ENCODE measurements at places on chromosomes 7 and 10. TPM values are rescaled to one million over a fixed set of nuclear protein-coding genes. Genes with fewer than 3 reads are reported as not detected.

GRCh38 chr10:69480068-69480412, 28.8 kb downstream of the TSPAN15 start:
- no peak overlapping the region for H3K4me3 ChIP-seq
- H3K27me3 ChIP-seq, result no peaks in the 10 kb centered on the region
- DNase-seq, result no peak
- no peaks in the 10 kb centered on the region for H3K36me3 ChIP-seq
- peak overlapping the region; percentile 79 for H3K27ac ChIP-seq

- no peaks in the 10 kb centered on the region for H3K36me3 ChIP-seq
- H3K27ac ChIP-seq, result no peak overlapping the region
- no peaks in the 10 kb centered on the region for H3K27me3 ChIP-seq
- no peak overlapping the region for H3K4me3 ChIP-seq
Measured at GRCh38 chr10:117674646-117675045, 132.1 kb downstream of the EMX2 start.

DNA sequence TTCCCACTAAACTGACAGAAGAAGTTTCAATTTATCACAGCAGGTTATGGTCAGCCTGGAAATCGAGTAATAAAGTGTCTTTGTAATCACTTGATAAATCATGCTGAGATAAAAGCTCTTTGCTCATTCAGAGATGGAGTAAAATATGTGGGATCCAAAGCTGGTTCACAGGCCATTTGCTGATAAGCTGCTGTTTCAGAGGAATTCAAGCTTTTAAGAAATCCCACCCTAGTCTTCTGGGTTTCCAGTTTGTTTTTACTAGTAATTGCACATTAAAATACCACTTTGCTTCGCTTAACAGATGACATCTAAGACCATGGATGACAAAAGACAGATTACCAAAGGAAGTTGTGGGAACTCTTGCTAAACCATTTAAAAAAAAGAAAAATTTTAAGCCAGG, 37.4 kb upstream of the CDK6 start:
- H3K4me1 ChIP-seq, result no peaks in the 10 kb centered on the region
- H3K27me3 ChIP-seq, result no peaks in the 10 kb centered on the region
- no peak overlapping the region for H3K27ac ChIP-seq
- no peak overlapping the region for H3K4me3 ChIP-seq
- no peak for DNase-seq

GRCh38 chr7:37191797-37192196, 256.9 kb downstream of the ELMO1 start:
- no peaks in the 10 kb centered on the region for H3K36me3 ChIP-seq

DNA sequence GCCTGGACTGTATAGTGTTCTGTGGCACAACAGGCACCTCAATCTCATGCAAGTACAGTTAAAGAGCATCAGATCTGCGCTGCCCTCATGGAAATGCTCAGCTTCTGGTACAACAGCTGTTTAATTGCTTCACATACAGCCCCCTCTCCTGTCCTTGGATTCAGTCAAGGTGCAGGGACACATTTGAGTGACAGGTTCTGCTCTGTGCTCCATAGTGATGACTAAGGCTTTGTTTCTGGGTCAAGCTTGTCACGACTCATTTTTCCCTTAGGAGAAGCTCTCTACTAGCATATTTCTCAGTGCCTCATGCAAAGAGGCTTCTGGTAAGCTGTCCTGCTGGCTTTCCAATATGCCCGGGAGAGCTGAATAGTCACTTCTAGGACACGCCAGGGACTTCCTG, 26.8 kb upstream of the MYO3A start:
- DNase-seq, result no peak
- no peaks in the 10 kb centered on the region for H3K27me3 ChIP-seq
- H3K36me3 ChIP-seq, result no peaks in the 10 kb centered on the region
- H3K4me3 ChIP-seq, result no peak overlapping the region
- no peak overlapping the region for H3K27ac ChIP-seq
- H3K4me1 ChIP-seq, result no peaks in the 10 kb centered on the region

- H3K27me3 ChIP-seq, result no peaks in the 10 kb centered on the region
- H3K4me1 ChIP-seq, result peaks cover 5% of the 10 kb centered on the region
- no peak for DNase-seq
- no peaks in the 10 kb centered on the region for H3K36me3 ChIP-seq
- H3K4me3 ChIP-seq, result no peak overlapping the region
Measured at GRCh38 chr10:67119651-67120050, 193.8 kb downstream of the LRRTM3 start.

GRCh38 chr10:4131407-4132215, 346.6 kb upstream of the KLF6 start:
- H3K36me3 ChIP-seq, result no peaks in the 10 kb centered on the region
- no peak overlapping the region for H3K4me3 ChIP-seq
- peaks cover 46% of the 10 kb centered on the region for H3K4me1 ChIP-seq
- DNase-seq, result no peak

Gene SPDYE5
- not detected for total RNA-seq

Gene CALML3
- not detected for total RNA-seq

Gene SLC13A1
- not detected for total RNA-seq

DNA sequence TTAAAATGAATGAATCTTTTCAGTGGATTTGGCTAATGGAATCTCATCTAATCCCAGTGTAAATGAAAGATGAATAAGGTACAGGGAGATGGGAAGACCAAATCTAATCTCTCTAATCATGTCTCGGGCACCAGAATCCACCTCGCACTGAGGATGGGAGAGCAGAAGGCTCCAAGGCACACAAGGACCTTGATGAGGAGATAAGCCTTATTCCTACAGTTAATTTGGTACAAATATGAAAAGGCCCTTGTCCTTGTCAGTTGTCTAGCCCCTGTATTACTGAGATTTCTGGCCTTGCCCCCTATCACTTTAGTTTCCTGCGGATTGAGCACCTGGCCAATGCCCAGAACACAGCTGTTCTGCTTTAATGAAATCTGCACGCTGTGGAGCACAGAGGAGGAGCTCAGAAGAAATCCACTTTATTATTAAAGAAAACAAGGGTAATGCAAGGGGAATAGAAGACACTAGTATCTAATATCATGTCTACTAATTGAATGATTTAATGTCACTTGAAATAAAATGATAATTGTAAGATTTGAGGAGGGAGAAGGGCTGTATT, 321.4 kb upstream of the HGF start:
- no peak overlapping the region for H3K27ac ChIP-seq
- no peaks in the 10 kb centered on the region for H3K36me3 ChIP-seq
- no peaks in the 10 kb centered on the region for H3K27me3 ChIP-seq
- no peak for DNase-seq

Gene ZNF853
- 8.8 TPM for total RNA-seq

DNA sequence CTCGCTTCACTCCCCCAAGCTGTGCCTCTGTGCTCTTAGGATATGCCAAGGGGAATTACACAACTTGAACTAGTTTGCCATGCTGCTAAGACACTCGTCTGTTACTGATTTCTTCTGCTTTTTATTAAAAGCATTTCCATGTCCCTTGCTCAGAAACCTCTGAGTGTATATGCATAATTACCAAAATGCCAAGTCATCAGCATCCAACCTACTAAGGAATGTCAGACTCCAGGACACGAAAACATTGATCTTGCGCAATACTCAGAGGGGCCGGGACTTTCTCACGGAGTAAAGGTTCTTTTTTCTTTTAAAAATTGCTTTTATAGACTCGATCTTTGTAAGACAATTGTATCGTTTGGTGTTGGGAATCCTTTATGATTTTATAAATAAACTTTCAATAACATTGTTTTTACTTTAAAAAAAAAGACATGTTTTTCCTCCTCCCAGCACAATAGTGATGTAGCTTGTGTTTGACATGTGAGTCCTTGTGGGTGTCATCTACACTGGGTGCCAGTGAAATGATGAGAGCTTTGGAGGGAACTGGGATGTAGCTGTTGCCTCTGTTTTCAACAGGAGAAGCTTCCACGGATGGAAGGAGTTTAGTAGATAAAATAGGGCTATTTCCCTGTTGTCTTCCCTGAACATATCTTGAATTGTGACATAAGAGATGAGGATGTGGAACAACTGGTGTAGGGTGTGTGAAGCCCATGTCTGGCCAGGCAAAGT, 43.6 kb downstream of the CNNM1 start:
- no peak overlapping the region for H3K4me3 ChIP-seq
- H3K36me3 ChIP-seq, result no peaks in the 10 kb centered on the region
- no peaks in the 10 kb centered on the region for H3K4me1 ChIP-seq
- H3K27me3 ChIP-seq, result peaks cover 57% of the 10 kb centered on the region

Gene IFIT2
- 6.8 TPM for total RNA-seq

DNA sequence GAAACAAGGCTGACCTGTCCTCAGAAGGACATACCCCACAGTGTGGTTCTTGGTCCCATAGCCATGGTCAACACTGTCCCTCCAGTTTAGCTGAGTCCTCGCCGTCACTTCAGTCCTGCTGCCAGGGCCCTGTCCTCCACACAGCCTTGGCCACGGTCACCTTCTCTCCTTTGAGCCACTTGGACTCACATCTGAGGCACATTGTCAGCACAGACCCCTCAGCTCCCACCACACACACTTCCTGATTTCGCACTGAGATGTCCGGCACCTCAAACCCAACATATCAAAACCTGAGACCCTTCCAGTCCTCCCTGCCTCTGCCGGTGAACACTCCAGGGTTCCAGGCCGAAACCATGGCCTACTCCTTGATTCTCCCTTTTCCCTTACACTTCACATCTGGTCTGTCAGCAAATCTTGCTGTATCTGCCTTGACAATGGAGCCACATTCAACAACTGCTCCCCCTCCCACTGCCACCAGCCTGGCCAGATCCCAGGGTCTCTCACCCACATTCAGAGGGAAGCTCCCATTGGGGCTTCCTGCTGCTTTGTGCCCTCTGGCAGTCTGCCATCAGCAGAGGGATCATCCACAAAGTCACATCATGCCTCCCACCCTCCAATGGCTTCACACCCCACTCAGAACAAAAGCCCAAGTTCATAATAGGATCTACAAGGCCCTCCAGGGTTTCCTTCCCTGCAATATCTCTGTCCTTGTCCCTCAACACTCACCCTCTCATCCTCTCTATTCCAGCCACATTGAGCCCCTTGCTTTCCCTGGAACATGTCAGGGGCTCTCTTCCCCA, 219.6 kb upstream of the SHH start:
- DNase-seq, result no peak
- H3K27me3 ChIP-seq, result peaks cover 7% of the 10 kb centered on the region
- no peak overlapping the region for H3K27ac ChIP-seq
- no peaks in the 10 kb centered on the region for H3K4me1 ChIP-seq
- H3K4me3 ChIP-seq, result no peak overlapping the region
- H3K36me3 ChIP-seq, result no peaks in the 10 kb centered on the region

Gene PNLIPRP1
- total RNA-seq, result 0.72 TPM

DNA sequence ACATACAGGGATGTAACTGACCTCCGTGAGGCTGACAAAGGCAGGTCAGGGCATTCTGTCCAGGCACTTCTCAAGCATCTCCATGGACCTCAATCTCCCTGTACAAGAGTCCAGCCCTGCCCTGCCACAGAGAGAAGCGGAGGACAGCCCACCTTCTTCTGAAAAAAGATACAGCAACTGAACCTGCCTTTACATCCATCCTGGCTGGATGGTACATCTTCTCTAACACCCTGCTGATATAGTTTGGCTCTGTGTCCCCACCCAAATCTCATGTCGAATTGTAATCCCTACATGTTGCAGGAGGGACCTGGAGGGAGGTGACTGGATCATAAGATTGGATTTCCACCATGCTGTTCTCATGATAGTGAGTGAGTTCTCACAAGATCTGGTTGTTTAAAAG, 40.5 kb upstream of the KCNMA1 start:
- no peak overlapping the region for H3K4me3 ChIP-seq
- no peaks in the 10 kb centered on the region for H3K36me3 ChIP-seq
- no peak overlapping the region for H3K27ac ChIP-seq
- H3K4me1 ChIP-seq, result no peaks in the 10 kb centered on the region

- no peaks in the 10 kb centered on the region for H3K4me1 ChIP-seq
- H3K4me3 ChIP-seq, result no peak overlapping the region
- H3K36me3 ChIP-seq, result no peaks in the 10 kb centered on the region
- DNase-seq, result no peak
- H3K27ac ChIP-seq, result no peak overlapping the region
Measured at GRCh38 chr7:21192657-21193056, 235.2 kb upstream of the SP4 start.

DNA sequence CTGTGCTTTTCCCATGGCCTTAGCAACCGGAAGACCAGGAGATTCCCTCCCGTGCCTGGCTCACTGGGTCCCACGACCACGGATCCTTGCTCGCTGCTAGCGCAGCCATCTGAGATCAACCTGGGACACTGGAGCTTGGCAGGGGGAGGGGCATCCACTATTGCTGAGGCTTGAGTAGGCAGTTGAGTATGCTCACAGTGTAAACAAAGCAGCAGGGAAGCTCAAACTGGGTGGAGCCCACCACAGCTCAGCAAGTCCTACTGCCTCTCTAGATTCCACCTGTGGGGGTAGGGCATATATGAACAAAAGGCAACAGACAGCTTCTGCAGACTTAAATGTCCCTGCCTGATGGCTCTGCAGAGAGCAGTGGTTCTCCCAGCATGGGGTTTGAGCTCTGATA, 697.0 kb downstream of the SORCS1 start:
- H3K4me1 ChIP-seq, result no peaks in the 10 kb centered on the region
- no peak for DNase-seq
- no peak overlapping the region for H3K27ac ChIP-seq
- H3K4me3 ChIP-seq, result no peak overlapping the region
- H3K36me3 ChIP-seq, result no peaks in the 10 kb centered on the region

DNA sequence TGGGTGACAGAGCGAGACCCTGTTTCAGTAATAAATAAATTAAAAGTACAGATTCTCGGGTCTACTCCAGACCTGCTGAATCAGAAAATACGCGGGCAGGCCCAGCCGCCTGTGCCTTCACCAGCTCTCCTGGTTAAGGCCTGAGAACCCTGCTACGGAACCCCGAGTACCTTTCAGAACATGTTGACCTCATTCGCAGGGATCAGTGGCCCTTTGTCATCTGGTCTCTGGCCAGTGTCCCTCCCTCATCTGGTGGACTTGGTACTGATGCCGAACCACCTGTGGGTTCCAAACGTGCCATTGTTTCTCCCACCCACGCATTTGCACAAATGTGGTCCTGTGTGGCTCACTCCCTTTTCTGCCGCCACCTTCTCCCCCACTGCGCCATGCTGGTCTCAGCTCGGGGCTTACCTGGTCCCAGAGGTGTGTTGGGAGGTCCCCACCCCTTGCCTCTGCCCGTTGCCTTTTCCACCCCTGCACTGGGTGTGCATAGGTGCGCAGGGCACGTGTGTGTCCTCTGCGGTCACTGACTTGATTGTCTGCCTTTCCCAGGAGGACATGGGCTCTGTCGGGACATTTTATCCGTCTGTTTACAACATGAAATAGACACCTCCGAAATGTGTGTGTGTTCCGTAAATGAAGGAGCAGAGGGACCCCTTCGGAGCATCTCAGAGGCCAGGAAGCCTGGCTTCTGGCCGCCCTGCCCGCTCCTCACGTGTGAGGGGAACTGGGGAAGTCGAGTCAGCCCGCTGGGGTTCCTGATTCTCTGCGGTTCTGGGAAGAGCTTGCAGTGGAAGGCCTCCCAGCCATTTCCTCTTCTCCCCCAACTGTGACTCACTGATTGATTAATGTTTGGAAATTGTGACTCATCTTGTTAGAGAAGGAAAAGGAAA, 135.2 kb downstream of the CUX1 start:
- peaks cover 74% of the 10 kb centered on the region for H3K4me1 ChIP-seq
- H3K4me3 ChIP-seq, result no peak overlapping the region
- H3K27me3 ChIP-seq, result no peaks in the 10 kb centered on the region

- no peaks in the 10 kb centered on the region for H3K36me3 ChIP-seq
- no peaks in the 10 kb centered on the region for H3K27me3 ChIP-seq
- H3K4me3 ChIP-seq, result no peak overlapping the region
Measured at GRCh38 chr10:24643679-24644209, 79.9 kb downstream of the ARHGAP21 start.

Data from heart right ventricle (tissue), 16 donors.